ENCODE measurements at places on chromosomes 5 and 9.

DNA sequence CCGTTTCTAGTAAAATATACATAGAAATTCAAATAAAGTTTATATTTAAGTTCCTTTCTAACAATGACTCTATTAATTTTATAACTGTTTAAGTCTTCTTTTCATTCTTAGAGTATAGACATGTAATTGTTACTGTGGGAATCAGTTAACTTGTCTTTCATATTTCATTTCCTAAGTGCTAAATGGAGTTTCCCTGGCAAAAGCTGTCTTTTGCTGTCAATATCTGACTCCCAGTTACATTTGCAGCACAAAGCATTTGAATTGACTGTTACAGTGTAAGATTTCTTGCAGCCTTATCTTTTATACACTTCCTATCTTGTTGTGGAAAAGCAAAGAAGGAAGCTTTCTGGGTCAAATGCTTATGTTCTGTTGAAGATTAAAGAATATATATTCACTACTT, 1026.3 kb downstream of the CDH9 start:
- no peak for DNase-seq

GRCh38 chr5:40446910-40447309, 232.8 kb upstream of the PTGER4 start:
- DNase-seq = no peak

DNA sequence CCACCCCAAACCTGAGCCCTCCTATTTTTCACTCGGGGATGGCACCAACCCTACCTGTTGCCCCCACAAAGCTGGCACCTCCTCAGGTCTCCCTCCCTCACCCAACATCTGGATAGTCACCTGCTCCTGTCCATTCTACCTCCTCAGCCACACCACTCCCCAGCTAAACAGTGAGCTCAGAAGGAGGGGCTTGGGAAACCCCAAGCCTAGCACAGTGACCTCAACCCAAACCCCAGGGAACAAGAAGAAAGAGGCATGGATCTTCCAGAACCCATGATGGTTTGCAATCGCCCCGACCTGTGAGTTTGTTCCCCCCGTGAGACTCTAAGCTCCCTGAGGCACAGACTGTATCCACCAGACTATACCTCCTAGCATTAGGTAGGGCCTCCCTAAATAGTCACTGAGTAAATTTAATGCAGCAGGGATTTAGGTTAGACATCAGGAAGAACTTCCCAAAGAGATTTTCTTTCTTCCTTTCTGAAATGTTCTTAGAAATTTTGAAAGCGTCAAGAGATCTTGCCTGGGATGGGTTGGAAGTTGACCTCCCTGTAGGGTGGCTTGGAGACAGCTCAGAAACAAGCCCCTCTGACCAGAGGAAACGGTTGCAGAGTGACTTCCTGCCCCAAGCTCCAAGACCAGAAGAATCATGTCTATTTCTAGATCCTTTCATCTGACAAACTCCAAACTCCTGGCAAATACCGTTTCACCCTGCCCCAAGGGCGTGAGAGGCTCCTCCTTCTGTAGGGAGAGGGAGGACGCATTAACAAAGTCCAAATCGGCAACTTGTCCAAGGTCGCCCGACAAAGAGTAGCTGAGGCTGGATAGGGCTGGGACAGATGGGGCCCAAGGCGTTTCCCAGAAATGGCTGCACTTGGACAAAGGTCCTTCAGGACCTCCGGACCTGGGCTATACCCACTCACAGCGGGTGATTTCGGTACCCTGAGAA, 4.1 kb downstream of the FIBCD1 start:
- no peak for DNase-seq

DNA sequence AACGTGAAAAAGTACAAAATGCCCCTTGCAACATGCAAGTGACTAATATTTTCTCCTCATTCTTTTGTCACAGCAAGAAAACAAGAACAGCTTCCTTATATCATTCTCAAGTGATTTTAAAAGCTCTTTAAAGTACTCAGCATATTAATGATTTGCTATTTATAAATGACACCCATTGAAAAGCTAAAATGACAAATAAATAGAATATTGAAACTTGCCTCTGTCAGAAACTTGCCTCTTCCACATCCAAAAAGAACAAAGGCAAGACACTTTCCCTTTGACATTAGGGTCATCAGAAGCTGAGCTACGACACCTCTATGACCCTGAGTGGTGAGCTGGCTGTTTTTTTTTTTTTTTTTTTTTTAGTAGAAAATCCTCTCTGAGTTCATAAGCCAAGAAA, 339.6 kb upstream of the ITGA1 start:
- DNase-seq = no peak

DNA sequence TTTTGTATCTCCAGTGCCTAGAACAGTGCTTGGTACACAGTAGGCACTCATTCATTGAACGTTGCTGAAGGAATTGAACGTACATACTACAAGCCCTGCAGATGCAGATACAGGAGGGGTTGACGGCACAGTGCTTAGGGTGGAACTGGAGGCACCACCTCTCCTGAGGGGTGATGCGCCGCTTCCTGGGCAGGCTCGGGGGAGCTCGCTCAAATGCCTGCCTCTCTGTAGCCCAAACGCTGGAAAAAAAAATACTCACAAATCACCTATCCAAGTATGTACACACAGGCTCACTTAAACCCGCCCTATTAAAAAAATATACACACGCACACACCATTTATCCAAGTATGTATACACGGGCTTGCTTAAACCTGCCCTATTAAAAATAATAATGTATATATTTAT, 536 bp upstream of the COMMD10 start:
- DNase-seq = no peak

- no peak for DNase-seq
Measured at GRCh38 chr9:38686933-38687332, 33.0 kb downstream of the FAM240B start.

DNA sequence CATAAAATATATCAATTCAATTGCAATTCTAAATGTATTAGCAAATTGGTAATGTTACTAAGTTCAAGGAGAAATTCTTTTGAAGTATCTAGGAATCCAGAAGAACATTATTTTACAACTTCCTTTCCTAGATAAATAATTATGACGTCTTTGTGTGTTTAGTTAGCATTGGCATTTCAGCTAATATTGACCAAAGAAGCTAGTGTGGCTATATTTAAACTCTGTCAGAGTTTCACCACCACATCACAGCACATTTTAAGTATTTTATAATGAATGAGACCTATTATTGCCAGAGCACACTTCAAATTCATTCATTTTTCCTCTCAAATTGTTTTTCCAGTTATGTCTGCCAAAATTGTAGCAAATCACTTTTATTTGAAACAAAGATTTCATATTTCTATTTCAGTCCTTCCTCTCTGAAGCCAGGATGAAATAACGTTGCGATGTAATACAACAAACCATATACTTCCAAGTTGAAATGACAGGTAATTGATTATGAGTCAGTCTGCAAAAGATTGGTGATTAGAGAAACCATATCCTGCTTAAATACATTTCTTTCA, 18.9 kb downstream of the PLK2 start:
- no peak for DNase-seq

GRCh38 chr5:88700121-88700520, 182.9 kb downstream of the MEF2C start:
- no peak for DNase-seq

DNA sequence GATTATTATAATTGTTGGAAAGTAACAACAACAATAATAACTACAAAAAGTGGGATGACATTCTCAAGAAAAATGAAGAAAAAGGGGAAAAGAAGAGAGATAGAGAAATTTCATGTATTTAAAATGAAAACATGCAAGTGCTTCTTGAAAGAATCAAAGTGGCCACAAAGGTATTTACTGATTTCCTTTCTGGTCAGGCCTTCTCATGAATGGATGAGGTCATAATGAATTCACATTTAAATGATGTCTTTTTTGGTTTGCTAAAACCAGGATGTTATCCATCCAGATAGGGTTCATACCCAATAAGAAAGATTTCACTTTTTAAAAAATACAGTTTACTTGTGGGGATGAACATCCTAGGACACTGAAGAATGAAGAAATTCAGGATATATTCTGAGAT, 446.4 kb upstream of the PTGER4 start:
- no peak for DNase-seq

GRCh38 chr5:79020861-79021561, 35.9 kb upstream of the ARSB start:
- no peak for DNase-seq

GRCh38 chr9:4594994-4595393, 67.1 kb upstream of the PLPP6 start:
- DNase-seq = no peak

- no peak for DNase-seq
Measured at GRCh38 chr9:35920051-35920620, 10.8 kb downstream of the SPAAR start.

GRCh38 chr5:156274453-156274852, 52.5 kb upstream of the SGCD start:
- DNase-seq = no peak

- no peak for DNase-seq
Measured at GRCh38 chr9:72292874-72293607, 72.0 kb downstream of the ZFAND5 start.

GRCh38 chr5:124596595-124597421, 149.6 kb downstream of the ZNF608 start:
- DNase-seq = no peak

DNA sequence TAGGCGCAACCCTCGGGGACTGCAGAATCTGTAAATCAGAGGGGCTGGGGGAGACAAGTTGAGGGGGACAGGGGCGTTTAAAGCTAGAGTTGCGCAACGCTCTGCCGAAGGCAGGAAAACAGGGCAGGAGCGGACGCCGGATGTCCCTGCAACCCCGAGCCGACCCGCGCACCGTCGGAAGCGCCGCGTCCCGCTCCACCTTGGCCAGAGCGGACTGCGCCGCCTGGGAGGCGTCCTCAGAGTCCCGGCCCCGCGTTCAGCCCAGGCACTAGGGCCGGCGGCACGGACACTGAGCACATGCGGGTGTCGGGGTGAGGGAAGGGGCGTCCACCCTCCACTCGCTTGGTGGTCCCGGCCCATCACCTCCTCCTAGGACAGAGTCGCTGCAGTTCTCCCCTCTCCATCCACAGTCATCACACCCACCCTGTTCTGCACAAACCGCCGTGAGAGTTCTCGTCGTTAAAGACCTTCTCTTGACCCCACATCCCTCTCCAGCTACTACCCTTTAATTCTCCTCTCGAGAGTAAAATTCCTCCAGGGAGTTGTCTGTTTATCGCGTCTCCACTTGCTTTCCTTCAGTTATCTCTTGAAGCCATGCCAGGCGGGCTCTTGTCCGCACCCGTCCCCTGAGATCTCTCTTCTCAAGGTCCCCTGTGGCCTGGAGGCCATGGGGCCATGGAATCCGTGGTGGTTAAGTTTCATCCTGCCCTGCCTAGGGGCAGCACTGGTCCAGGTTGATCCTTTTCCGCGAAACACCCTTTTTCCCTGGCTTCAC, 796 bp upstream of the PDLIM7 start:
- DNase-seq = no peak

DNA sequence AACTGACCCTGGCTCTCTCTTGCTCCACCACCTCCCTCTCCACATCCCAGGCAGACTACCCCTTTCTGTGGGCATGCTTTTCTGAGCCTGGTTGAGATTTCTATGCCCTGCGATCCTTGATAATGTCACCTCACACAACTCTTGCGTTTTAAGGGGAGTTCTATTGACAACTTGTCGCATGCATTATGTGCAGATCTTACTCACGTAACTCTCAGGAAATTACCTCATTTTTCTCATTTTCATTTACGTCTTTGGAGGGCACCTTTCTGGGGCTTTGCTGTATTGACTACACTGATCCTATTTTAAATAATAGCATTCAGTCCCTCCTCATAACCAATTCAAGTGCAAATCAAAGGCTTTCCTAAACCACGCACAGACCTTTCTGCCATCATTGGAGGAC, 140.4 kb upstream of the WWC1 start:
- DNase-seq = no peak

GRCh38 chr5:168831383-168831782, 252.2 kb upstream of the PANK3 start:
- DNase-seq = no peak

DNA sequence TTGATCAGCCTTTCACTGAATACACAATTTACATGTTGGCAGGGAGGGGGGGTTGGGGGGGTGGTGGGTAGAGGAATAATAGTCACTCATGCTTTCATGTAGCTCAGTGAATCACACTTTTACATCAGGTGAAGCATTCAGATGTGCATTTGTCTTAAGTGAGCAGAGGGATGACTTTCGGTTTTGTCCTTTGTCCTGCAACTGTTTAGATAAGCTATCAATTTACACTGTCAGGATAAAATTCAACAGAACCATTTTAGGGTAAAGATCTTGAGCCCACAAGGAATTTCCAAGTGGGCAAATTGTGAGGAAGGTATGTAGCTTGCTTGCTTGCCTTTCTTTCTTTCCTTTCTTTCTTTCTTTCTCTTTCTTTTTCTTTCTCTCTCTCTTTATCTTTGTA, 576.2 kb downstream of the MTRR start:
- DNase-seq = no peak

DNA sequence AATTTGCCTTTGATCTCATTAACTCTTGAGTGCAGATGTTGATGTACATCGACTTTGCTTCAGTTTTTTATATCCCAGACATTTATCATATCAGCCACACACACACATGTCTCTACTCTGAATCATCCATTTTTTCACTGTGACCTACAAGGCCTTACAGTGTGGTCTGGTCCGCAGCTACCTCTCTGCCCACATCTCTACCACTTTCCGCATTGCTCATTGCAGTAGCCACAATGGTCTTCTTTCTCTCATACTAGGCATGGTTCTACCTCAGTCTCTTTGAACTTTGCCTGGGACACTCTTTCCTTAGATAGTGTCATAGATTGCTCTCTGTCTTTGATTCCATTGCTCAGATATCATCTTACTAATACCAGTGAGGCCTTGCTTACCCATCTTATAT, 87.9 kb upstream of the FSD1L start:
- DNase-seq = no peak
